Eye (tissue), 1 donor: ENCODE measurements at places on chromosomes 1 and 21.

DNA sequence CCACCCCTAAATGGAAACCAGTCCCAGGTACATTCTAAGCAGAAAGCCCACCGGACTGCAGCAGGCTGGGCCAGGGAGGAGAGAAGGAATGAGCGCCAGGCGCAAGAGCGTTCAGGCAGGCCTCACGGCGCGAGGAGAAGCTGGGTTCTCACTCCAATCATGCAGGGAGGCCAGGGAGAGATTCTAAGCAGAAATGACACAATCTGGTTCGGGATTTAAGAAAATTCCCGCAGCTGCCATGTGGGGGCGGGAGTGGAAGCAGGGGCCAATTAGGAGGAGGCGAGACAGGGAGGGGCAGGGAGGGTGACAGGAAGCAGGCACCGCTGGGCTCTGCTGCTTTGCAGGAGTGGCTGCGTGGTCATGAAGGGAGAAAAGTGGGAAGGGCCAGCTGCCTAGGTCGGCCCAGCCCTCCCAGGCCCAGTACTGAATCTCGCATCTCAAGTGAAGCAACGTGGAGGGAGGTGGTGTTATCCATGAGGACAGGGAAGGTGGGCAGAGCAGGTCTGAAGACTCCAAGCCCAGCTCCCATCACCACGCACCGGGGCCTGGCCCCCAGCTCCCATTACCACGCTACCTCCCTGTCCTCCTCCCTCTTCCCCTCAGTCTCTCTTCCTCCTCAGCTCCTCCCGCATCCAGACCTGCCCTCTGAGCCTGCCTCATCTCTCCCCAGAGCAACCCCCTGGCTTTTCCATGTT, 11.8 kb downstream of the NPHP4 start:
- DNase-seq = peak; percentile 76

DNA sequence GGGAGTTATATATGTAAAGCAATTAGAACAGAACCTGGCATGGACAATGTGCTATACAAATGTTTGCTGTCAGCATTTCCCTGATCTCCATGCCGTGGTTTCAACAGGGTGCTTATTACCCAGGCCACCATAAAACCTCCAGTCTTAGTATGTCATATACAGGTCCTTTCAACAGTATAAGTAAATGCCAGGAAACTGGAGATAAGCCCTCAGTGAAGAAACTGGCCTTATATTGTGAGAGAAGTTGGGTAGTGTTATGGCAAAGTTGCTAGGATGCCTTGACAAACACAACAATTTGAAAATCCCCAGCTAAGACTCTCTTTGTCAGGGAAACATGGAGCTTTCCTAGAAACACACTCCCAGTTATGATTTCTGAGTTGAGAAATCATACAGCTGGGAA, 850.2 kb upstream of the ADAMTS5 start:
- no peak for DNase-seq

DNA sequence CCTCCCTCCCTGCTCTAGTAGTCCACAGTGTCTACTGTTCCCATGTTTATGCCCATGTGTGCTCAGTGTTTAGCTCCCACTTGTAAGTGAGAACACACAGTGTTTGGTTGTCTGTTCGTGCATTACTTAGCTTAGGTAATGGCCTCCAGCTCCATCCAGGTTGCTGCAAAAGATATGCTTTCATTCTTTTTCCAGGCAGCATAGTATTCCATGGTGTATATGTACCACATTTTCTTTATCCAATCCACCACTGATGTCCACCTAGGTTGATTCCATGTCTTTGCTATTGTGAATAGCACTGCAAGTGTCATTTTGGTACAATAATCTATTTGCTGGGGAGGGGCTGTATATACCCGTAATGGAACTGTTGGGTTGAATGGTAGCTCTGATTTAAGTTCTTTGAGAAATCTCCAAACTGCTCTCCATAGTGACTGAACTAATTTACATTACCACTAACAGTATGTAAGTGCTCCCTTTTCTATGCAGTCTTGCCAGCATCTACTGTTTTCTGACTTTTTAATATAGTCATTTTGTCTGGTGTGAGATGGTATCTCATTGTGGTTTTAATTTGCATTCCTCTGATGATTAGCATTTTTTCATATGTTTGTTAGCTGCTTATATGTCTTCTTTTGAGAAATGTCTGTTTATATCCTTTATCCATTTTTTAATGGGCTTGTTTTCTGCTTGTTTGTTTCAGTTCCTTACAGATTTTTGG, 191.9 kb upstream of the DMRTA2 start:
- DNase-seq = no peak

- DNase-seq = no peak
Measured at GRCh38 chr1:220056374-220056773, 10.1 kb upstream of the EPRS1 start.

GRCh38 chr1:2862814-2863647, 61.5 kb upstream of the TTC34 start:
- DNase-seq = no peak

- peak; percentile 73 for DNase-seq
Measured at GRCh38 chr1:13892671-13893325, 192.8 kb downstream of the PRDM2 start.

- DNase-seq = peak; percentile 78
Measured at GRCh38 chr1:94819945-94820746, at the start of gene SLC44A3. Gene SLC44A3, plus strand, starts transcription at chr1:94820357. Its CDS starts 95 bp downstream, at chr1:94820452.

DNA sequence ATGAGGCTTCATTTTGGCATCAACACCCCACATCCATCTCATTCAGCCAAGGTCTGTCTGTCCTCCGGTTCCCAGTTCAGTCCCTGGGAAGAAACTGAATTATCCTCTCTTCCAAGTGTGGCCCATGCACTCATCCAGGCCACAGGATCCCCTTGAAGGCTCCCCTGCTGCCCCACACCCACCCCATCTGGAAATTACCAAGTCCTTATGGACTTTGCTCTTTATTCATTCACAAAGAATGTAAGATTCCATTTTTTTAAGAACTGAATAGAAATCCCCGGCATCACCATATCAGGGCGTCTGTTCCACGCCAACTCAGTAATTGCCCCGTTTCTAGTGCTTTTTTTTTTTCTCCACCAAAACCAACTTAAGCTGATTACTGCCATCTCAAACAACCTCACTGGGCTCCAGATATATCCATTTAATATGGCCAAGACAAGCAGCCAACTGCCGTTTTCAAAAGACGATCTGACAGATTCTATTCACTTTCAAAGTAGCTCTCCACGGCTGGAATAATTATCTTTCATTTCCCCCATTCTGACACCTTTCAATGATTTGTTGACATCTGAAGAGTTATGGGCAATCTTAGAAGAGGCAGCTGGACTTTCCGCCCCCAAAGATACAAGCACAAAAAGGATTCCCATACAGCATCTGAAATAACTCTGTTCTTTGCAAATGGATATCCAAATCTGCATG, 55.9 kb downstream of the OLIG1 start:
- no peak for DNase-seq

DNA sequence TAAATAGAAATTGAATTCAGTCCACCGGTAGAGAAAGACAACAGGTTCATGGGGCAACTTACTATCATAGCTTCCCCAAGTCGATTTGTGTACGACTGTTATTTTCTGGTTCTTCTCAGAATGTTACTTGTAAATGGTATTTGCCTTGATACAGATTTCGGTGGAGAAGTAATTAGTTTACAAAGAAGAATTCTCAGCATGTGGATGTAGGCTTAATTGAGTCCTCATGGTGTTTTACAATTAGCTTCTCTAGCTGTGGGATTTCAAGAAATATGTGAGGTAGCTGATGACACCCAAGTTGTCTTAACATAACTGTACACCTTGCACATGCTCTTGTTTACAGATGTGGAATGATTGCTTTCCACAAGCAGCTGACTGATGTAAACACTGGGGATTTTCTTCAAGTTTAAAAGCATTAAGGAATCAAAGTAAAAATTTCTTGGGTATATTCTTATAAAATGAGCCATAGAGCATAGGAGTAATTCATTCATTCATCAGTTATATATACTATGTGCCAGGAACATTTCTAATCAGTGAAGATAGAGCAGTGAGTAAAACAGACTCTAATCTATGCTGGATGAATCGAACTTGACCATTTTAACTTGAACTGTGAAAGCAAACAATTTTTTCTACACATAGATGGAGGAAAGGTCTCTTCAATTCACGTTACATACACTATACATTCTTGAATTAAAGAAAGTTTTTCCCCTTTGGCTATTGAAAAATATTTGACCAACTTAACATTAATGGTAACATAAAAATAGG, 1.4 kb downstream of the MACO1 start:
- DNase-seq = no peak

GRCh38 chr1:63276624-63277023, 45.7 kb upstream of the FOXD3 start:
- peak; percentile 46 for DNase-seq

DNA sequence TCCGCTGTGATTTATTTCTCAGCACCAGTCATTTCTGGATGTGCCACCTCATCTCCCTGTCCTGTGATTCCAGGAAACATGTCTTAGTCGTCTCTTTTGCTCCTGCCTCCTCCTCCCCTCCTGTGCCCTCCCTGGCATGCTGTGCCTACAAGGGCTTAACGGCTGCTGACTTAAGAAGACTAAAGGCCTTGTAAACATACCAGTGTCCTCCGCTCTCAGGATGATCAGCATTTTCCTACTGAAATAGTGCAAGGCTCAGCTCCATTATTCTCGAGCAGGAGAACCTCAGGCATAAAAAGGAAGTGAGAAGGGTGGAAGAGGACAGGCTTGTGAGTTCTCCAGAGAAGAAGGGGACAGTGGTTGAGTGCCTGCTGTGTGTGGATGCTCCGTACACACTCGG, 61.6 kb upstream of the RUNX3 start:
- no peak for DNase-seq
